ENCODE measurements at places on chromosomes 11 and 22.

DNA sequence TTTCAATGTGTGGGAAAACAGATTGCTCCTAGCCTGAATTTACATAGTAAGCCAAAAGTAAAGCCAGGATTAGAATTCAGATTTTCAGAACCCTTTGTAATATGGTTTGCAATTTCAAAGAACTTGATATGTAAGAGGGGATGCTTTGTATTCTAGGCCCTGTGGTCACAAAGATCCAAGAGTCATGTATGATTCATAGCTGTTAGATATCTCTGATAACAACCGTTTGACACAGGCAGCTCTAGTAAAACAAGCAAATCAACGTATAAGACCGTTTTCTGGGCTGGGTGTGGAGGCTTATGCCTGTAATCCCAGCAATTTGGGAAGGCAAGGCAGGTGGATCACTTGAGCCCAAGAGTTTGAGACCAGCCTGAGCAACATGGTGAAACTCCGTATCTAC is 79.6 kb downstream of the EMSY start:
- no peak for DNase-seq

DNA sequence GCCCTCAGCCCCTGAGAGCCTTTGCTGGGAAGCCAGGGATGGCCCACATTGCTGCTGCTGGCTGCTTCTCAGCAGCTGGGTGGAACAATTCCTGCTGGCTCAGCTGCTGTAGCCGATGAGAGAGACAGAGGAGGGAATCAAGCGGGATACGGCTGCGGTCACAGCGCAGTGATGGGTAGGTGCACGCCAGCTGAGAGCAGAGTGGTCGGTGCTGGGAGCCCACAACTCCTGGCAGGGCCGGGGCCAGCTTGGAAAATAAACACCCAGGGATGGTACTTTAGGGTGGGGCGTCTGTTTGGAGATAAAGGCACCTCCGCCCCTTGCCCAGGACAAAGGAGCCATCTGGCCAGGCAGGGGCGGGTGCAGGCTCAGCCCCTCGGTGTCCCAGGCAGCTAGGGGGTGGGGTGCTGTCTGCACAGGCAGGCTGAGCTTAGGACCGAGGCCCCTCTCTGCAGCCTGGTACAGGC is 480.5 kb downstream of the MIAT start:
- no peak for DNase-seq

DNA sequence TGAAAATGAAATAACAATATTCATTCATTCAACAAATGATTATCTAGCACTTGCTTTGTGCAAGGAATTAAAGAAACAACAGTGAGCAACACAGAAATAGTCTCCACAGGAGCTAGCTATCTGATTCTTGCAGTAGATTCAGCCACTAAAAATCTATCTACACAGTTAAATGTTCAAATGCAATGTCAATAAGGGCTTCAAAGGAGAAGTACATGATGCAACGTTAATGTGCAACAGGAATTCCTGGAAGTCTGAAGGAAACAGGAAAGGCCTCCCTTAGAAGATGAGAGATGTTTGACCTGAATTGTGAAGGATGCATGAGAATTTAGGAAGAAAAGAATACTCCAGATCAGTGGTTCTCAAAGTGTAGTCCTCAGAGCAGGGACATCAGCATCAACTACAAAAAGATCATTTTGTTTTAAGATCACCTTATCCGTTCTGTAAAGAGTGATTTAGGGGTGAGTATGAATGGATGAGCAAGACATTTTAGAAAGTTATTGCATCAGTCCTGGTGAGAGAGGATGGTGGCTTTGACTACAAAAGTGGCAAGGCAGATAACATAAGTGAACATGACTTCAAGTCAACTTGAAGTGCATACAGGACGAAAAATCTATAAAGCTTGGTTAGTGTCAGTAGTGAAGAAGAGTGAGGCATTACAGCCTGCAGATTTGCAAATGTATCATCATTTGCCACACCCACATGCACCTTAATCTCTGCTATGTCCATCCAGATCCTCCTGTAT is 96.0 kb downstream of the ETS1 start:
- no peak for DNase-seq

GRCh38 chr11:68532727-68533369 is 72.3 kb downstream of the PPP6R3 start:
- DNase-seq, result no peak

DNA sequence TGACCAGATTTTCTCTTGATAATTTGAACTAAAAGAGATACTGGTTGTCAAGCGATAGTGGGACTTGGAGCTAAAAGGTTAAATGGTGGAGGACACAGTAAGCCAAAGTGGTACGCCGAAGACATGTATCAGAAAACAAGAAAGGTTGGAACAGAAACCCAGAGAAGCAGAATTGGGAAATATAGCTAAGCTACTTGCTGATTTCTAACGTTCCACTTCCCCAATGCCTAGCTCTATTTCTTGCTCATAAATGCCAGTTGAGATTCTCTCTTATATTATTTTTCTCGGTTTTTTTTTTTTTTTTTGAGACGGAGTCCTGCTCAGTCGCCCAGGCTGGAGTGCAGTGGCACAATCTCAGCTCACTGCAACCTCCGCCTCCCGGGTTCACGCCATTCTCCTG is 12.7 kb downstream of the TMEM41B start:
- DNase-seq, result no peak

GRCh38 chr11:47552056-47552565 is 821 bp downstream of the CELF1 start:
- DNase-seq, result no peak

- DNase-seq, result no peak
These were observed 35.2 kb upstream of the TUB start for GRCh38 chr11:8045839-8046238.

GRCh38 chr11:122399375-122399774 is 256.1 kb upstream of the UBASH3B start:
- no peak for DNase-seq

DNA sequence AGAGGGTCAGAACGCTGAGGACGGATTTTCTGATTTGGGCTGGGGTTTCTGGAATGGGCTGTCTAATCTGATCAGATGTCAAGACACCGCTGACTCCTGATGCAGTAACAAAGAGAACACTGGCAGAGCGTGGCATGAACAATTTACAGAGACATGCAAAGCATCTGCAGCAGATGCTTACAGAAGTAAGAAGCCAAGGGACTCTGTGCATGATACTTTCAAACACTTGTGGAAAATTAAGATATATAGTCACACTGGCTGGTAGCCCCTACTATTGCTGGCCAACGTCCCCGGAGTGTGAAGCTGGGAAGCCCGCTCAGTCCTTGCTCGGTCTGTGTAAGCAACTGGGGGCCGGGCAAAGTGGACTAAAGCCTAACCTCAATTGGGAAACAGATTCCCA is 903.7 kb downstream of the BRD1 start:
- DNase-seq, result no peak

DNA sequence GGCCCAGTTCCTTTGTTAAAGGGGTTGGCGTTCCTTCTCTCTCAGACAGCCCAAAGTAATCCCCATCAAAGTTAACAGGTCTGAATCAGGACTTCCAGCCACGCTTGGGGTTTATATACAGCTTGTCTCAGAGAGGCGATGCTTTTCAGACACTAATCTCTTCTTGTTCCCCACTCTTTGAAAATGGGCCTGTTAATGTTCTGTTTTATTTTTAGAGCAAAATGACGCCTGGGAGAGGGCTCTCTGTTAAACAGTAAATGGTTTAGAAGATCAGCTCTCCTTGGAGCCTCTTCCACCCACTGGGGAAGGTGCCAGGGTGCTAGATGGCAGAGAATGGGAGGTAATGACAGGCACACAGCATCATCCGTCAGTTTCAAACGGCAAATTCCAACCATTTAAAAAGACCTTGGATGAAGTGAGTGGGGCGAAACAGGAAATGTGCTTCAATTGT is 235.9 kb upstream of the NARS2 start:
- DNase-seq, result no peak

GRCh38 chr11:72513411-72513810 is 79.1 kb upstream of the CLPB start:
- no peak for DNase-seq

GRCh38 chr11:109480251-109480650 is 58.3 kb downstream of the C11orf87 start:
- DNase-seq, result no peak

GRCh38 chr11:66178183-66178582 is 90.3 kb upstream of the RAB1B start:
- DNase-seq, result no peak

GRCh38 chr11:69635195-69635594 is 5.8 kb upstream of the CCND1 start:
- DNase-seq, result no peak

GRCh38 chr11:58578136-58578634 is 678 bp upstream of the ZFP91 start:
- peak; percentile 95 for DNase-seq

DNA sequence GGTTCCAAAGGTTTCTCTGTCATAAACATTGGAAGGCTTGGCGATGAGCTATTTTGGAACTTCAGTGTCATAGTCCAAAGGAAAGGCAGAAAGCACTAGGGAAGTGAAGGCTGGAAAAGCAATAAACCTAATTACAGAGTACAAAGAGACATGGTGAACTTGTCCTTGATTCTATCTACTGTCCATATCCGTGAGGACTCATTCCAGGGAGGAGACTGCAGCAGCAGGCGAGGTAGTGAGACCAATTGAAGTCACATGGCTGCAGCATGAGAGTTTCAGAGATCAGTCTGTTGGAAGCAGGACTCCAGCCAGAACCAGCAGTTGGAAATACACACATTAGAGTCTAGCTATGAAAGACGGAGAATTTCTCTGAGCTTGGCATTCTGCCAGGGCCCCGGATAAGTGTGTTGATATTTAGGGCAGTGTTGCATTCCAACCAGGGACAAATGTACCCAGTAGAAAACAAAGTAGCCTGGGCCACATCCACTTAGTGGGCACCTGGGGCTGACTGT is 54.1 kb upstream of the ARHGAP42 start:
- no peak for DNase-seq

- no peak for DNase-seq
These were observed 15.3 kb upstream of the SLC25A1 start for GRCh38 chr22:19193879-19194278.

DNA sequence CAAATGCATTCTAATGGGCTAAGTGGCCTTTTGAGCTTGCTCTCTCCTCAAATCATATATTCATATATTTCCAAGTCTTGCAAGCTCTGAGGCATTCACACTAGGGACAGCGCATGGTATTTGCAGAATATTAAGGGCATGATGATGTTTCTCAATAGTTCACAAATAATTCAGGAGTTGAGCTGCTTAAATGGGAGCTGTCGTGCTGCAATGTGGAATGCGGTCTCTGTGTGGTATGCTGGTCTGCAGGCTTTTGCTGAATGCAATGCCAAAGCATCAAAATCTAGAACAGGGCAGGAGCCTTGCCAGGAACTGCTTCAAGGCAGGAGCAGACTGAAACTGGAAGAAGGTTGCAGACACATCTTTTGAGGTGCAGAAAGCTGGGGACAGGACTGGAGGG is 1060.0 kb downstream of the TBC1D22A start:
- no peak for DNase-seq

GRCh38 chr11:43697679-43698078 is 17.1 kb downstream of the HSD17B12 start:
- no peak for DNase-seq

GRCh38 chr22:50309601-50309991 is 2.1 kb upstream of the PLXNB2 start:
- DNase-seq, result no peak

DNA sequence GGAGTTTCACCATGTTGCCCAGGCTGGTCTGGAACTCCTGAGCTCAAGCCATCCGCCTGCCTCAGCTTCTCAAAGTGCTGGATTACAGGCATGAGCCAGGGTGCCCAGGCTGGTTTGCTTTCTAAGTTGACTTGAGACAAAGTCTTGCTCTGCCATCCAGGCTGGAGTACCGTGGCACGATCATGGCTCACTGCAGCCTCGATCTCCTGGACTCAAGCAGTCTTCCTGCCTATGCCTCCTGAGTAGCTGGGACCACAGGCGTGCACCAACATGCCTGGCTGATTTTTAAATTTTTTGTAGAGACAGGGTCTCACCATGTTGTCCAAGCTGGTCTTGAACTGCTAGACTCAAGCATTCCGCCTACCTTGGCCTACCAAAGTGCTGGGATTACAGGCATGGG is 31.0 kb downstream of the SNU13 start:
- DNase-seq, result no peak

- DNase-seq, result no peak
These were observed 65.4 kb downstream of the SMCO4 start for GRCh38 chr11:93477684-93478234.

GRCh38 chr11:1896923-1897322 is 5.2 kb upstream of the PRR33 start:
- no peak for DNase-seq

DNA sequence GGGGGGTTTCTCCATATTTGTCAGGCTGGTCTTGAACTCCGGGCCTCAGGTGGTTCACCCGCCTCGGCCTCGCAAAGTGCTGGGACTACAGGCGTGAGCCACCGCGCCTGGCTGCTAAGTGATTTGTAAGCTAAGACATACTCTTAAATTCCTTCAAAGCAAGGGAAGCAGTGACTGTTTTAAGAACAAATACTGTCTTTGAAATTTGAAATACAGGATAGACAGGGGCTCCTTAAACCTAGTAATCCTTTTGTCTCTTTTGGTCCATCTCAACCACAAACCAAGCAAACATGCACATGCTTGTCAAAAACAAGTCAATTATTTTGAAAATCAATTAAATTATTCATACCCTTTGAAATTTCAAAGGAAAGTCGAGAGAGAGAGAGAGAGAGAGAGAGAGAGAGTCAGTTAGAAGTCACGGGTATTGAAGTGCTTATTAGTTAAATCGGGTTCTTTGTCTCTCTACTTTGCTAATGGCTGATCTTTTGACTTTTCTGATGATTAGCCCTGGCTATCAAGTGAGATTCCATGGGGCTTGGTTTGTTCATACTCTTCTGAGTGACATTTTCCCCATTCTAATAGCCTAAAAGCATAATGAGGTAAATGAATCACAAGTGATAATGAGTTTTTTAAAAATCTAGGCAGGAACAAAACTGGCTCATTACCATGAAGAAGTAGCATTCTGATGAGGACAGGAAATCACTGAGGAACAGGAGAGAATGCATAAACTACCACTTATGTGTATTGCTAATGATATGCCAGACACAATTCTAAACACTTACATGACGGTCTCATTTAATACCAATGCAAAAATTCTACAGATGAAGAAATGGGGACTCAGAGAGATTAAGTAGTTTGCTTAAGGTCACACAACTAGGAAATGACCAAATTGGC is 48.0 kb downstream of the MCHR1 start:
- DNase-seq, result peak; percentile 41

DNA sequence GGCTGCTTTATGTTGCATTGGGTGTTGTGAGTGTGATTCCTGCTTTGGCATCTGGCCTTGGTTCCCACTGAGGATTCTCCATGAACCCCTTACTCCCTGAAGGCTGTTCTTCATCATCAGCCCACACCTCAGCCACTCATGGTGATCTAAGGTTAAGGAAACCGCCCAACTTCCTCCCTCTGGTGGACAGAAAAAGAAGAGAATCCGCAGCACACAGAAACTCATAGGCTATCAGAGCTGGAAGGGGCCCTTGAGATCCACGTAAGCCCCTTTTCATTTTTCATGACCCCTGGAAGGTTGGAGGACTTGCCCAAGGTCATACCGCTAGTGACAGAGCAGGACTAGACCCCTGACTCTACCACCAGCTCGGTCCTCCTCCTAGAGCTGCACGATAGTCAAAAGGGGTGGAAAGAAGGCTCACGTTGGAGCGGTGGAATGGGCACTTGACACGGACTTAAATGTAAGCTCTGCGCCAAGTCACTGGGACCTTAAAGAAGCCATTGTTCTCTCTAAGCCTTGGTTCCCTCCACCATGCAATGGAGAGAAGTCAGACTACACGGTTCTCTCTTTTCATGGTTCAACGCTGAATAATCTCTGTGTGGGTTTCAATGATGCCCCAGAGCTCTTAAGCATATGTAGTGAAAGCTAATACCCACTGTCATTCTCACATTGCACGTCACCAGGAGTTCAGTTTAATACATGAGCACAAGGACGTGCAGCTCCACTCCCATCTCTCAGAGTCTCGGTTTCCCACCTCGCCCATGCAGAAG is 83.6 kb upstream of the CRTAM start:
- DNase-seq, result no peak
